ENCODE measurements at places on chromosomes 1 and 21. TPM values are rescaled to one million over a fixed set of nuclear protein-coding genes. Genes with fewer than 3 reads are reported as not detected.
A peak's percentile ranks its signal among the peaks of the same experiment; 100 is the strongest.

Gene OR10T2
- not detected for total RNA-seq

Gene LAD1
- total RNA-seq: 61.6 TPM

Gene GUCA2B
- total RNA-seq: not detected

- DNase-seq: peak; percentile 46
Measured at GRCh38 chr1:203544485-203544884, 50.5 kb downstream of the OPTC start.

DNA sequence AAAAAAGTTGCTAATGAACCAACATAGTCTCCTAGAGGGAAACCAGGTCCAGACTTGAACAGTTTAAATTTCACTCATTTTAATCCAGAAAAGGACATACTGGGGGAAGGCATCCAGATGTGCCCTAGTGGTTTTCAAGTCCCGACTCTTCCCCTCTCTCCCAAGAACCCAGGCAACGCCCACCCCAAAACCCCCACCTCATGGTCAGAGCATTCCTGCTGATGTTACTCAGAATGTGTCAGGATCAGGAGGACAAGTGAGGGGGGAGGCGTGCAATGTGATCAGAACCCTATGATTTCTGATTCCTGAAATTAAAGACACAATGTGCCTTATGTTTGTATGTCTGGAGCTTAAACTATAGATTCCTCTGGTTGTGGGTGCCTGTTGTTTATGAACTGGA lies 1.6 kb upstream of the CTSK start:
- DNase-seq: no peak

- peak; percentile 34 for DNase-seq
Measured at GRCh38 chr1:179516976-179517705, 58.6 kb downstream of the NPHS2 start.

DNA sequence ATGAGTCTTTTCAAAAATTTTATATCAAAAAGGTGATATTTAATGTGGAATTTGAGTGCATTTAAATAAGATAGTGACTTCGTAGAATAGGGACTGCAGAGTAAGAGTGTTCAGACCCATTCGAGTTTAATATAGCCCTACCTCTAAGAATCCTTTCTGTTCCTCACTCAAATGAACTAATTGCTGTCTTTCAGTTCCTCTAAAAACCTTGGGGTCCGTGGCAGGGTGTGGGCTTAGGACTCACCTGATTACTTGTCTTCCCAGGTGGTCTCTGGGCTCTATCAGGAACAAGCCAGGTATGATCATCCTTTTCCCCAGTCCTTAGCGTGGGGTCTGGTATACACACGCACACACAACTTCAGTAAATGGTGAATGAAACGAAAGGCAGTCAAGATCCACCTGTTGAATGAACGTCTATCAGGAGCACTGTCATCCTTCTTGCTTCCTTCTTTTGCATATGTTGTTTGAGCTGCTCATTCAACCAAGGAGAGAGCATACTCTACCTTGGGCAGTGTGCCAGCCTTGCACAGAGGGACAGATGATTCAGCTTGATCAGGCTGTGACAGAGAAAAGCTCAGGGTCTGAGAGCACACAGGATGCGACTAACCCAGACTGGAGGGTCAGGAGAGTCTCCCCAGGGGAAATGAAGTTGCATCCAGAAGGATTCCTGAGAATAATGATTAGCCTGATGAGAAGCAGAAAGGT lies 1.2 kb upstream of the RNF11 start:
- DNase-seq: peak; percentile 90

GRCh38 chr1:114040273-114041015 lies 61.2 kb downstream of the OLFML3 start:
- DNase-seq: peak; percentile 93

- no peak for DNase-seq
Measured at GRCh38 chr1:33848205-33848937, 15.5 kb upstream of the HMGB4 start.

DNA sequence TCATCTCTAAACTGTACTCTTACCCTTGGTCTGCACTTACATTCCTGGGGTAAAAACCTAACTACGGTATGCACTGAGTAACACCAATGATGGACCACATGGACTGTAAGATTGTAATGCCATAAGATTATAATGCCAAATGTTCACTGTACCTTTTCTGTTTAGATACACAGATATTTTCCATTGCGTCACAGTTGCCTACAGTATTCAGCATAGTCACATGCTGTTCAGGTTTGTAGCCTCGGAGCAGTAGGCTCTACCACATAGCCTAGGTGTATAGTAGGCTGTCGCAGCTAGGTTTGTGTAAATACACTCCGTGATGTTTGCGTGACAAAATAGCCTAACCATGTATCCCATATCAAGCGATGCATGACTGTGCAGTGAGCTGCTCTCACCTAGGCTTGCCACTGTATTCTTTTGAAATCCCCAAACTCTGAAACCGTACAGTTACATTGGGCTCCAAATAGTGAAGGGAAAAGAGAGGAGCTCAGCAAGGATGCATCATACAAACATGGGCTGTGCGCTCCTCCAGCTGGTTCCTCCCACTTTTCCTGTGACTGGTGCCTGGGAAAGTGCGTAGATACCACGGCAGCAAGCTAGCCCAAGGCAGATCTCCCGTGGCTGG lies 35.2 kb downstream of the CFAP57 start:
- peak; percentile 91 for DNase-seq

- no peak for DNase-seq
Measured at GRCh38 chr1:172351346-172351745, 69.1 kb upstream of the C1orf105 start.

Measured in PC-9 (cell line).